ENCODE measurements at places on chromosomes 6 and 20. TPM values are rescaled to one million over a fixed set of nuclear protein-coding genes. Genes with fewer than 3 reads are reported as not detected.

- DNase-seq, result no peak
Measured at GRCh38 chr6:29487131-29487530, 625 bp downstream of the MAS1L start.

DNA sequence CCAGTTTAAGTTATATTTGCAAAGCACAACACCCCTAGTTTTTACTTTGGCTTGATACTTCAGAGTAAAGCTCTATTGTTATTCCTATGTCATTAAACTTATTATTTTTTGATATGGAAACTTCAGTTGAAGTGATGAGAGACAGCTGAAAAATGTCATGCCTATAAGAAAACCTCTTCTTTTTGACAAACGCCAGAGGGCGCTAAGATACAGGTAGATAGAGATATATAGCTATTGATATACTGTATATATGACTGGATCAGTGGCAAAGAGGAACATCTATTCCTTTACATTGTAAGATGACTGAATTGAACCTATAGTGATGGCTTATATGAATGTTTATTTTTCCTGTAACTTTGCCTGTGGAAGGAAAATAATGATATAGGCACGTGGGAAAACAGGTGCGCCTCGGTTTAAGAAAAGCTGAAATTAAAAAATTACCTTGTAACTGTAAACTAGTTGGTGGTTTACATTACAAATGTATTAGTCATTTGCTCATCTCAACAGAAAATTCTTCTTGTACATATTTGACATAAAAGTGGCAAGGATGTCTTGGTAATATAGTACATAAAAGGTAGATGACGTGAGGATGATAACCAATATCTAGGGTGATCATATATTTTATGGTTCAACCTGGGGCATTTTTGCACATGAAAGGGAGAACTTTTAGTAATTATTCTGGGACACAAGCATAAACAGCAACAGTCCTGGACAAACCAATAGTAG, 74.1 kb downstream of the LAMA4 start:
- DNase-seq, result no peak

GRCh38 chr6:44078219-44078826, 48.9 kb downstream of the MRPL14 start:
- no peak for DNase-seq

- no peak for DNase-seq
Measured at GRCh38 chr6:73929405-73929804, 233.4 kb downstream of the CD109 start.

SCRT2 gene
- not detected for total RNA-seq

DNA sequence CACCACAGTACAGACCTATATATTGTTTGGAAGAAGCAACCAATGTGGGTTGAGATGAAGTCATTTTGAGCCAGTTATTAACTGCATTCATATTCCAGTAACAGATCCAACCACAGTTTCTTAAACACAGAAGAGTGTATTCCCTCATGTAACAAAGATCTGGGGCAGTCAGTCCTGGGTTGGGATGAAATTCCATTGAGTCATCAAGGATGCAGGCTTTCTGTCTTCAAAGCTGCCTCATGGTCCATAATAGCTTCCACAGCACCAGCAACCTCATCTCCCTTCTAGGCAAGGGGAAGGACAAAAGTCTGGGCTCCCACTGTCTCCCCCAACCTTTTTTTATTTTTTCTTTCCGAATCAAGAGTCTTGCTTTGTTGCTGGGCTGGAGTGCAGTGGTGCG, 2.9 kb upstream of the SOD2 start:
- DNase-seq, result no peak

REM1 gene
- 1.5 TPM for total RNA-seq

GRCh38 chr20:64261138-64261537, 5.6 kb downstream of the PCMTD2 start:
- no peak for DNase-seq

GRCh38 chr6:40466986-40467539, 120.1 kb downstream of the LRFN2 start:
- DNase-seq, result no peak

GRCh38 chr6:168007592-168008338, 10.3 kb downstream of the KIF25 start:
- no peak for DNase-seq

CRYBG1 gene
- 1.3 TPM for total RNA-seq

GRCh38 chr6:108942556-108943492, 94.6 kb downstream of the ARMC2 start:
- DNase-seq, result no peak

EEF1A2 gene
- total RNA-seq, result 1,286 TPM

- no peak for DNase-seq
Measured at GRCh38 chr20:18754030-18754652, 59.4 kb upstream of the SCP2D1 start.

ESR1 gene
- total RNA-seq, result 1.6 TPM

ULBP1 gene
- total RNA-seq, result 0.38 TPM
